Peyer's patch (tissue), 4 donors: ENCODE measurements at places on chromosomes 11 and 22.
A peak's percentile ranks its signal among the peaks of the same experiment; 100 is the strongest.

DNA sequence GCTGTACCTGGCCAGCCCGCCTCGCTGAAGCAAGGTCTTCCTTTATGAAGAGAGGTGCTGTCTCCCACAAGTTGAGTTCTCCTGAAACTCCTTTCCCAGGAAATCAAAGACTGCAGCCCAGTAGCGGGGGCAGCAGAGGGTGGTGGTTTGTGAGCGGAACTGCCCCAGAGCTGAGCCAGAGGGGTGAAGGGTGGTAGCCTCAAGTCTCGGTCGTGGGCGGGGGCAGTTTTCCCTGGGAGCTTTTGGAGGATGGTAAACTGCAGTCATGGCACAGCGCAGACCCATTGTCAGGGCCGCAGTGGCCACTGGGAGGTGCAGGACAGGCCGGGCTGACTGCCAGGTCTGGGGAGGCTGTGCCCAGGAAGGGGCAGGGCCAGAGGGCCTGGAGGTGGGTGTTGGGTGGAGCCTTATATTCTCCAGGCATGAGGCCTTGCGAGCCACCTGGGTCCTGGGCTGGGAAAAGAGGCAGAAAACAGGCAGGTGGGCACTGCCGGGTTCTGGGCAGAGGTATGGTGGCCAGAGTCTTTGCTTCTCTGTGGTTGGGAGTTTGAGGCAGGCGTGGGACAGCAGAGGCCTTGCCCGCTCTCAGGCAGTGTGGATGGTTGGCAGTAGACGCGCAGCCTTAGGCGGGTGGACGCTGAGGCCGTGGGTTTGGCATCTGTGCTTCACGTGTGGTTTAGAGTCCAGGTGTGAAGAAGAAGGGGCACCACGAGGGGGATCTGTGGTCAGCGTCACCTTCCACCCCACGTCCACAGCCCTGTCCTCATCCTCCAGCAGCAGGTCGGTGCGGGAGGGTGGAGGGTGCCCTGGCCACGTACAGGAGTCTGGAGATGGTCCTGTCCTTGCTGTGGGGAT is 1176.4 kb downstream of the BRD1 start:
- no peak for DNase-seq

- DNase-seq: peak; percentile 15
Measured at GRCh38 chr11:8250434-8250833, 13.2 kb downstream of the LMO1 start.

- DNase-seq: peak; percentile 39
Measured at GRCh38 chr22:46457502-46458488, 79.6 kb downstream of the CELSR1 start.

GRCh38 chr11:115104851-115105453 is 399.3 kb downstream of the CADM1 start:
- DNase-seq: no peak

- DNase-seq: no peak
Measured at GRCh38 chr22:35064664-35065063, 1.3 kb upstream of the ISX start.

DNA sequence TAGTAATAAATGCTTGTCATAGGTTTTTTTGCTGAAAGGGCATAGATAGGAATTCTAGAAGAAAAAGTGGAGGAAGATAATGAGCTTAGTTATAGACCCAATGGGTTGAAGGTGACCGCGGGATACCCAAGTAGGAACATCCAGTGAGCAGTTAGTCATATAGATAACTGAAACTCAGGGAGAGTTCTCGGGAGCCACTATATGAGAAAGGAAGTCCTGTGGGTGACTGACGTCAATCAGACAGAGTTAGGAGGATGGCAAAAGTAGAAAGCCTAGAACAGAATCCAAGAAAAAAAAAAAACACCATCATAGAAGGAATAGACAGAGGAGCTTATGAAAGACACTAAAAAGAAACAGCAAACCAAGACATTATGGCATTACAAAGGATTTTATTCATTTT is 1.6 kb upstream of the CNGA4 start:
- DNase-seq: no peak

DNA sequence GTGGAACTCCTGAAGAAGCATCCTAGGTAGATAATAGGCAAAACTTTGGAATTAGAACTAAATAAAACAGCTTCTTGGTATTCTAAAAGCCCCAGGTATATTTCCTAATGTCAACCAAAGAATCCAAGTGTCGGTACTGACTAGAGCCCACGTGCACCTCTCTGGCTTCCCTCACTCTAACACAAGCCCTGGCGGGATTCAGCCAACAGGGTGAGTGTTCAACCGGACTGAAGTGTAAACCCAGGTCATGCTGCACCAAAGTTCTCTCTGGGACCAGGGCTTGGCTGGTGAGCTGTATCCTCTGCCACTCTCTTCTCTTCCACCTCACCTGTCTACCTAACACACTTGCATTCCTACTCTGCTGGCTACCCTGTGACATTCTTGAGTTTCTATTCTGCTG is 40.1 kb downstream of the USP28 start:
- no peak for DNase-seq

GRCh38 chr22:20816559-20816958 is 42.1 kb downstream of the PI4KA start:
- DNase-seq: no peak

DNA sequence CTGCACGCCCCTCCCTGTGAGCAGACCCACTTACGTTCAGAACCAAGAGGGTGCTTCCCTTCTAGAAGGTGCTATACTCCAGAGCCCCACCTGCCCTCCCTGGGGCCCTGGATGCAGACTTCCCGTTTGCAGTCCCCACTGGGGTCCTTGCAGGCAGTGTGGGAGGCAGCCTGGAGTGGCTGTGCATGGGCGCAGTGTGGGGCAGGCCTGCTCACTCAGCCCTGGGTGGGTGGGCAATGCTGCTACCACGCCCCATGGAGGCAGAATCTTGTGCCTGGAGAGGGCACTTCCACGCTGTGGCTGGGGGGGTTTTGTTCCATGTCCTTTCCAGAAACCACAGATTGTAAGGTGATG is 116.2 kb downstream of the KCNQ1OT1 start:
- peak; percentile 34 for DNase-seq

- DNase-seq: no peak
Measured at GRCh38 chr11:111359223-111360149, 19.6 kb downstream of the POU2AF1 start.

DNA sequence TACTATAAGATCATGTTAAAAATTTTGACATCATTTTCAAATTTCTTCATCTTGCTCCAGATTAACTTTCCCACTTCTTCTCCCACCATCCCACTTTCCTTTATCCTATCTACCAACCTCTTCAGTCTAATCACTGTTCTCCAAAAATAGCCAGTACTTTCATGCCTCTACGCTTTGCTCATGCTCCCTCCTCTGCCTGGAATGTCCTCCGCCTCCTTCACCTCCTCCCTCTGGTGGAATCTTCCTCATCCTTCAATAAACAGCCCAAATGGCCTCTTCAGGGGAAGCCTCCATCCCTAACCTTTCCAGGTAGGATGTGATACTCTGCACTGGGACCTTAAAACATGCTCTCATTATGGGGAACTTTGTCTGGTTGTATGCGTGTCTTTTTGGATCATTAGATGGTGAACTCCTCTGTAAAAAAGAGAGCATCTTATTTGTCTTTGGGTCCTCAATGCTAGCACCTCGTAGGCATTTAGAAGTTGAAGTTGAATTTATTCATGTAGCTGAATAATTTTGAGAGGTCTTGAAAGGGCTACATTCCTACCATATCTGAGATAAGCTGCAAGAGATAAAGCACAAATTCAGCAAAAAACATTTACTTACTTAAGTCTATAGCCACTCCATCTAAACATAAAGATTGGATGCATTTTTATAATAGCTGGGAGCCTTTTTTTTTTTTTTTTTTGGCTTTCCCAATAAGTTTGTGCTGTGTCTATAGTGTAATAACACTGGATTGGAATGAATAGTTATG is 8.0 kb upstream of the CSRP3 start:
- DNase-seq: no peak

GRCh38 chr11:121869478-121869877 is 246.5 kb downstream of the BLID start:
- no peak for DNase-seq

- DNase-seq: no peak
Measured at GRCh38 chr11:125745979-125746378, at the start of gene PATE1. PATE1 (plus strand) TSS chr11:125746279; CDS start chr11:125746305, 26 bp downstream.

DNA sequence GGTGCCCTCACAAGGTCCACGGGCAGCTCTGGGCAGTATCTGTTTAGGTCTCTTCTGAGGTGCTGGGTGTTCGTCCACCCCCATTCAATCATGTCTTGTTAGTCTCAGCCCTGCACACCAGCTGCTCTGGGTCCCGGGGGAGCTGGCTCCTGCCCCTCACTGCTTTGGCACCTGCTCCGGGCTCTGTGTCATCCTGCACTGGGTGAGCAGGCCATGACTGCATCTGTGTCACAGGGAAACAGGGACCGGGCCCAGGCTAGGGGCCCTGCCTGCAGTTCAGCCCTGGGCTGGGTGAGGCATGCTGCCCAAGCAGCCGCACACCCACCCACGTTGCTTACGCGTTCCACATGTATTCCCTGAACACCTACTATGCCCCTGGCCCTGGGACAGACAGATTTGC is 43.9 kb downstream of the ELFN2 start:
- no peak for DNase-seq

DNA sequence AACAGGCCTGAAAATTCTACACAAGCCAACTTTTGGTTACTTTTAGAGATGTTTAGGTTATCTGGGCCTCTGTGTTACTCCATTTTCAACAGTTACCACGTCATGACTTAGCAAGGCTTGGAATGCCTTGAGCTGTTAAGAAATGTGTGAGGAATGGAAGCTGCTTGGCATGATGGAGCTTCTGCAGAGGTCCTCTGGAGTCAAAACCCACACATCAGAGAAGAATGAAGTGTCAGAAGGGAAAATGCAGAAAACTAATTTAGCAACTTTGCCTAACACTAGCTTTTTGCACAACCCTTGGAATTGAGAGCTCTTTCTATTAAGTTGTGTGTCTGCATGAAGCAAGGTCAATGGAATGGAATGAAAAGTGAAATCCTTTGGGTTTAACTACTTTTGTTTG is 27.4 kb downstream of the FAT3 start:
- no peak for DNase-seq

DNA sequence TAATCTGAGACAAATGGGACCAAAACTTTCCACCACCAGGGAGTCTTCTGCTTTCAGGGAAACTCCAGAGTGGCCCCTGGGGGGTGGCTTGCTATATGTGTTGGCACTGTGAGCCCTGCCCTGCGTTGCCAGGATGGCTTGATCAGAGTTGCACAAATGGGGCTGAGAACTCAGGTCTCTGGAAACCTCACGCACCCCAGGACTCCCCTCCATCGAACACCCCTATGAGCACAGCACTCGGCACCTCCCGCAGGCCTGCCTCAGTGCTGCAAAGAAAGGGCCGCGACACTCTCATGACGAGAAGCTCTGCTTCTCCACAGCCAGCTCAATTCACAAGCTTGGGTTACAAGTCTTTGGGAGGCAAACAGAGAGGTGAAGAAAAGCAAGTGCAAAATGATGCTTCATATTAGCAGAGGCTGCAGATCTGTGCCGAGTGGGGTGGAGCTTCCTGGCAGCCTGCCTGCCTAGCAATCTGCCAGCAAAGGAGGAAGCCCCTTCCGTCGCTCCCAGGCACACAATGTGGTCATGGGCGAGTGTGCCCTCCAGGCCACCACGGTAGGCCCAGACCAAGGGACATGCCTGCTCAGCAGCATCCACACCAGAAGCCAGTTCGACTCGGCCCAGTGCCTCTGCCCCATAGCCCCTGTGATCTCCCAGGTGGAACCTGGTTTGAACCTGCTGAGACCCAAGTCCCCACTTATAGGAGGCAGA is 55.7 kb downstream of the MYH9 start:
- DNase-seq: peak; percentile 88

GRCh38 chr11:35953081-35953760 is 9.4 kb downstream of the LDLRAD3 start:
- no peak for DNase-seq

DNA sequence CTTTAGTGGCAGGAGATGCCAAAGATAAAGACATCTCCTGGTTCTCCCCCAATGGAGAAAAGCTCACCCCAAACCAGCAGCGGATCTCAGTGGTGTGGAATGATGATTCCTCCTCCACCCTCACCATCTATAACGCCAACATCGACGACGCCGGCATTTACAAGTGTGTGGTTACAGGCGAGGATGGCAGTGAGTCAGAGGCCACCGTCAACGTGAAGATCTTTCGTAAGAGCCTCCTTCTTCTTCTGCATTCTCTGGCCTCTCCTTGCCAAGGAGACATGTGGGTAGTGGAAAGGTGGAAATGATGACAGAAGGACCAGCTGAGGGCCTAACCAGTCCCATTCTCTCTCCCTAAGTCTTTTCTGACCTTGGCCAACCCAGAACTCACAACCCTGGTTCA is 110.1 kb upstream of the TTC12 start:
- no peak for DNase-seq
